ENCODE measurements at places on chromosomes 16 and 17. TPM values are rescaled to one million over a fixed set of nuclear protein-coding genes. Genes with fewer than 3 reads are reported as not detected.

The AMZ2 gene
- 158 TPM for polyA plus RNA-seq

The SRRM2 gene
- polyA plus RNA-seq: 40.0 TPM

The RAB26 gene
- polyA plus RNA-seq: 4.9 TPM

The KRT39 gene
- polyA plus RNA-seq: not detected

The SLC5A11 gene
- polyA plus RNA-seq: not detected

The C1QL1 gene
- polyA plus RNA-seq: 0.19 TPM

The HSD17B1 gene
- polyA plus RNA-seq: 2.1 TPM

The VASN gene
- 0.32 TPM for polyA plus RNA-seq

The C16orf92 gene
- not detected for polyA plus RNA-seq

The DUSP3 gene
- polyA plus RNA-seq: 38.8 TPM

The CHST5 gene
- polyA plus RNA-seq: 2.7 TPM

The HOXB3 gene
- polyA plus RNA-seq: not detected

The NHERF1 gene
- 1.3 TPM for polyA plus RNA-seq

The ADGRG3 gene
- polyA plus RNA-seq: 0.62 TPM

The LIG3 gene
- polyA plus RNA-seq: 29.0 TPM

The KRT16 gene
- polyA plus RNA-seq: not detected

The CLEC18B gene
- 1.6 TPM for polyA plus RNA-seq

The MYL4 gene
- polyA plus RNA-seq: not detected

The KRT27 gene
- polyA plus RNA-seq: not detected

The CACNG4 gene
- polyA plus RNA-seq: 32.9 TPM

The CDRT15 gene
- polyA plus RNA-seq: not detected

The MYH13 gene
- 0.05 TPM for polyA plus RNA-seq

The SLC16A13 gene
- polyA plus RNA-seq: not detected

The ADAD2 gene
- not detected for polyA plus RNA-seq

The RRAD gene
- polyA plus RNA-seq: 1.0 TPM

The CES1 gene
- polyA plus RNA-seq: not detected

The KRT40 gene
- polyA plus RNA-seq: not detected

The KRTAP2-1 gene
- polyA plus RNA-seq: not detected

The NLRC3 gene
- polyA plus RNA-seq: 0.57 TPM

Measured in neural cell (in vitro differentiated cells).